ENCODE measurements at places on chromosomes 7 and 10. TPM values are rescaled to one million over a fixed set of nuclear protein-coding genes. Genes with fewer than 3 reads are reported as not detected.
A peak's percentile ranks its signal among the peaks of the same experiment; 100 is the strongest.

GRCh38 chr7:38178695-38179344 is 775 bp downstream of the STARD3NL start:
- DNase-seq, result no peak

DNA sequence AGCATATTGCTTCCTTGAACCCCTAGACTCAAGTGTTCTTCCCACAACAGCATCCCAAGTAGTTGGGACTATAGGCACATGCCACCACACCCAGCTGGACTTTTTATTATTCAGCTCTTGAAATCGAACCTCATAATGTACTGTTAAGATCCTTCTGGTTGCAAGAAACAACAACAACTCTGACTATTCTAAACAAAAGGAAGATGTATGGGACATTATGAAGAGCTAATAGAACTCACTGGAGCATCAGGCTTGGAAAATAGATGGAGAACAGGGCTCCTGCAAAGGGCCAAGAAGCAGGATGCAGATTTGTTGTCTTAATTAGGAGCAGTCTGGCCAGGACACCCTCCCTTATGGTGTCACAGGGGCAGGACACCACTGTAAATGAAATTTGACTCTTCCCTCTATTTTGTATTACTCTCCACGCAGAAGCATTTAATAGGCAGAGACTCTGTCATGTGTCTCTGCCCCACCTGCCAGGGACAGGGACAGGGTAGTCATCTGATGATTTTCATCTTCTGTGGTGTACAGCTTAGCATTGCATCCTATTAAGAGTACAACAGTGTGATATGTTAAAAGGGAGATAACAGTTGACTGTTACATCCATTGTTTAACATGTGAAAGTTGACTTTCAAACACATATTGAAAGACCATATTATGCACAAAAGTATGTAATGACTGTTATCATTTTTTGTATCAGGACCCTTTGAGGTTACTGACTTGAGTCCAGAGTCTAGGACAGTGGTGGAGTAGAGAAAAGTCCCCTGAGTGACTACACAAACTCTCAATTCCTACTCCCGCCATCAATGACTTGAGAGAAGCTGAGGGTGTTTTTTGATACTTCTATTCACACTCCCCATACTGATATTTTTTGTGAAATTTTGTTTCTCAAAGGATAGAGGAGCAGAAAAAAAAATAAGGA is 157.3 kb downstream of the LRRC4 start:
- no peak for DNase-seq

- no peak for DNase-seq
Measured at GRCh38 chr7:80999100-80999499, 80.2 kb upstream of the SEMA3C start.

PPP1R9A gene
- 47.9 TPM for total RNA-seq

GRCh38 chr7:84923348-84923747 is 263.5 kb downstream of the SEMA3D start:
- no peak for DNase-seq

SCART1 gene
- total RNA-seq, result 4.7 TPM

TMEM130 gene
- 5.7 TPM for total RNA-seq

UPK3B gene
- total RNA-seq, result 3.7 TPM

DNA sequence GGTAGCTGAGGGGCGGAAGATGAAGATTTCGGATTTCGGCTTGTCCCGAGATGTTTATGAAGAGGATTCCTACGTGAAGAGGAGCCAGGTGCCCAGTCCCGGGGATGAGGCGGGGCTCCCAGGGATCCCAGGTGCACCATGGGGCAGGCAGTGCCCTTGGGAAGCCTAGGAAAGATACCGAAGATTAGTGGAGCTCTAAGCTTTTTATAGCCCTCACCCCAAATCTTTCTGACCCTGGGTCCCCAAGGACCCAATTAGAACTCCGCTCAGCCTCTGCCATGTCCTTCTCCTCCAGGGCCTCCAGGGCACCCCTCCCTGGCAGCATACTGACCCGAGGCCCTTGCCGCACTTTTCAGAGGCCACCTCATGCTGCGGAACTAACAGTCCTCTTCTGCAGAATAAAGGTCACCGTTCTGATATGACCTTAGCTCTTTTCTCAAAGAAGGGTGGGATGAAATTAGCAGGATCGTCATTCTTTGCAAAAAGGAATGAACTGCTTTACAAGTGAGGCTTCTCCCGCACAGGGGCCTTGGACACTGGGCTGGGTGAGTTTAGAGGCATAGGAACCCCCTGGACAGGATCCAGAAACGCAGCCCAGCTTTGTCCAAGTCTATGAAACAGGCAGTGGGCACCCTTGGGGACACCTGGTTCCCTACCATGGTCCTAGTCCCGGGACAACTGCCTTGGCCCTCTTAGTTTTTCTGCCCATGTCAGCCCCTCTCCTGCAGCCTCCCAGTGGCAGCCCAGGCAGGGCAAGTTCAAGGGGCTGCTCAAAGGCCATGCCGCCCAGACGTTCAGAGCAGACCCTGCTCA is 17.9 kb upstream of the CSGALNACT2 start:
- DNase-seq, result no peak

DNA sequence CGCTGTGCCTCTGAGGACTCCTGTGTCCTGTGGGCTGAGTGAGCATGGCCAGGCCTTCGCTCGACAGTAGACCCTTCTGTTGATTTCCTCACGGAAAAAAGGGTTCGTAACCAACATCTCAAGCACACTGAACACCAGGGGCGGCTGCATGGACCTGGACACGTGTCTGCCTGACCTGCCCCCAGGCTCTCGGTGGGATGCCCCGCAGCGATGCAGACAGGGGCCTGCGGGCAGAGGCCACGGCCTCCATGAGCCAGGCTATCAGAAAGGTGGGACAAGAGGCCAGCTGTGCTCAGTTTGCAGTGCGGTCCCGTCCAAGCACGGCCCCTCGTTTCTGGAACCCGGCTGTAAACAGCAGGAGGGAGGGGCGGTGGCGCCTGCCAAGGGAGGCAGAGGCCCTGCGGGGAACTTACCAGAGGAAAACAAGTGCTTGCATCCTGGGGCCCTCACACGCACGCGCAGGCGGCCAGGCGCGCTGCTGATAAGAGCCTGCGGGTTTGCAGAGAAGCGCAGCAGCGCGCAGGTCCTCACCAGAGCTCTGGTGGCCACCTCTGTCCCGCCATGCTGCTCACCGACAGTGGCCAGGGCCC is 10.6 kb downstream of the GPR146 start:
- peak; percentile 89 for DNase-seq

- no peak for DNase-seq
Measured at GRCh38 chr7:117458977-117459583, 20.7 kb upstream of the CFTR start.

MYO1G gene
- total RNA-seq, result 8.8 TPM

DNA sequence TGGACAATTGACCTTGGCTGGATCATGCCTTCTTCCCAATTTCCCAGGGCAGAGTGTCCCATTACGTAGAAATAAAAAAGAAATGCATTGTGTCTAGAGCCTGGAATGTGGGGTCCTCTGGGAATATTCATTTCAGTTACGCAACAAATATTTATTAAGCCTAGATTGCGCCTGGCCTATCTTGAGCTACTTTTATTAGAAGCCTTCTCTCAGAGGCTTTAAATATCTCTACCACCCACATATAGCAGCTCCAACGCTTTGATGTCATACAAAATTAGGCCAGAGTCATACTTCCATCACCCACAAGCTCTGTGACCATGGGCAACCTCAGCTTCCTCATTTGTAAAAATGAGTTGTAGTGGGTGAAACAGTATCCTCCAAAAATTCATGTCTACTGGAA is 24.9 kb upstream of the CARD11 start:
- no peak for DNase-seq

- no peak for DNase-seq
Measured at GRCh38 chr7:93620057-93620456, 45.5 kb upstream of the CALCR start.

OR2A14 gene
- total RNA-seq, result not detected

DNA sequence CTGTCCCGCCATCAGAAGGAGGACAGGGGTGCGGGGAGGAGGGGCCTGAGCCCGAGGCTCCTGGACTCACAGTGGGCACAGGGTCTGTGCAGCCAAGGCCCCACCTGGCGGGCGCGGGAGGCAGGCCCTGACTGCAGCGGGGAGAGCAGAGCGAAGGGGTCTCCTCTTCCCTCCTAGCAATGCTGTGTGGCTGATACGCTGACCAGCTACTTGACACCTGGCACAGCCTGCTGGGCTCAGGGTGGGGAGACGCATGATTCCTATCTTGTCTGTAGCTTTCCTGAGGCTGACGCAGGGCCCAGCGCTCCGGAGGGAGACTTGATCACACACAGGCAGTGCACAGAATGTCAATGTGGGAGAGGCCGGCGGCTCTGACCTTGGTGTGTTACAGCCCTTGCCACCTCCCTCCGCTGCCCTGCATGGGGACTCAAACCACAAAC is 174.9 kb downstream of the ELFN1 start:
- DNase-seq, result peak; percentile 50

ACTL6B gene
- total RNA-seq, result not detected

GRCh38 chr7:139725077-139725476 is 52.7 kb downstream of the HIPK2 start:
- no peak for DNase-seq

MINPP1 gene
- 11.6 TPM for total RNA-seq

DNA sequence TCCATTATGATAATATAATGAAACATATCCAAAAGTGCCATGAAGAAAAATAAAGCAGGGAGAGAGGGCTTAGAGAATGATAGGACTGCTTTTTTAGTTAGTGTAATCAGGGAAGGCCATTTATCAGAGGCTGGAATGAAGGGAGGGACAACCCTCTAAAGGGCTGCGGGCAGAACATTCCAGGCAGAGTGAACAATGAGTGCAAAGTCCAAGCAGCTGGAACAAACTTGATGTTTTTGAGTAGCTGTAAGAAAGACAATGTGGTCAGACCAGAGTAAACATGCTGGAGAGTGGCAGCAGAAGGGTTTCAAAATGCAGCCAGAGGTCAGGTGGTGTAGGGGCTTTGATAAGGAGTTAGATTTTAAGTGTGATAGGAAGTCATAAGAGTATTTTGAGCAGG is 65.6 kb upstream of the CCDC6 start:
- no peak for DNase-seq

GRCh38 chr10:753530-753929 is 64.1 kb upstream of the DIP2C start:
- DNase-seq, result no peak

PTN gene
- 5.6 TPM for total RNA-seq

CPA5 gene
- not detected for total RNA-seq

FOXI2 gene
- 0.40 TPM for total RNA-seq

GRCh38 chr10:30836406-30836805 is 195.3 kb downstream of the ZNF438 start:
- no peak for DNase-seq

ACHE gene
- 0.94 TPM for total RNA-seq

TIMM23B gene
- total RNA-seq, result 26.0 TPM

ECHDC3 gene
- total RNA-seq, result 8.6 TPM

VSTM4 gene
- 16.4 TPM for total RNA-seq

UCMA gene
- not detected for total RNA-seq

EGR2 gene
- total RNA-seq, result 53.1 TPM

GRCh38 chr7:98681951-98682350 is 64.9 kb downstream of the NPTX2 start:
- no peak for DNase-seq

C10orf105 gene
- total RNA-seq, result 0.53 TPM

- DNase-seq, result no peak
Measured at GRCh38 chr10:108582387-108582786, 1340.9 kb downstream of the XPNPEP1 start.

GRCh38 chr7:80135309-80136104 is 876 bp downstream of the GNAI1 start:
- DNase-seq, result no peak

DNA sequence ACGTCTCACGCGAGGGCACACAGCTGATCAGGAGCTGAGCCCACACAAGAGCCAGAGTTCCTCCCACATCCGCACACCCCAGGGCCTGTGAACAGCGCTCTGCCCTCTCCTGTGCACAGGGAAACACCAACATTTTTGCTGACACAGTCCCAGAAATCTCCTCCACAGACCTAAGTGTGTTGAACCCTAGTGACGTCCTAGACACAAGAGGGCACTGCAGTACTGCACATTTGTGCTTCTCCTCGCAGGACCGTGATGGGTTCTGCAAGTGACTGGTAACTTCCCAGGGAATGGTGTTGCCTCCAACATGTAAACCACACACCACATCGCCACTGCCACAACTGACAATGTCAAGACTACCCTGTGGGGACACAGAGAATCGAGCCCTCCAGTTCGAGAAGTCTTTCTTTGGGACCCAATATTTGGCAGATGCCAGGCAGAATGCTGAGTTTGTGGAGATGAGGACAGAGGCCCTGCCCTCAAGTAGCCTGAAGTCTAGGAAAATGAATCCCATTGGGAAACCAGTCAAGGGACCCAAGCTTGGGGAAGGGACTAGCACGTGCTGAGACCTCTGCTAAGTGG is 170.3 kb downstream of the PAXIP1 start:
- no peak for DNase-seq

GRCh38 chr7:46664453-46664852 is 743.4 kb upstream of the IGFBP3 start:
- DNase-seq, result no peak

- DNase-seq, result no peak
Measured at GRCh38 chr7:23357190-23358093, 58.3 kb downstream of the MALSU1 start.

PRSS37 gene
- not detected for total RNA-seq

DNA sequence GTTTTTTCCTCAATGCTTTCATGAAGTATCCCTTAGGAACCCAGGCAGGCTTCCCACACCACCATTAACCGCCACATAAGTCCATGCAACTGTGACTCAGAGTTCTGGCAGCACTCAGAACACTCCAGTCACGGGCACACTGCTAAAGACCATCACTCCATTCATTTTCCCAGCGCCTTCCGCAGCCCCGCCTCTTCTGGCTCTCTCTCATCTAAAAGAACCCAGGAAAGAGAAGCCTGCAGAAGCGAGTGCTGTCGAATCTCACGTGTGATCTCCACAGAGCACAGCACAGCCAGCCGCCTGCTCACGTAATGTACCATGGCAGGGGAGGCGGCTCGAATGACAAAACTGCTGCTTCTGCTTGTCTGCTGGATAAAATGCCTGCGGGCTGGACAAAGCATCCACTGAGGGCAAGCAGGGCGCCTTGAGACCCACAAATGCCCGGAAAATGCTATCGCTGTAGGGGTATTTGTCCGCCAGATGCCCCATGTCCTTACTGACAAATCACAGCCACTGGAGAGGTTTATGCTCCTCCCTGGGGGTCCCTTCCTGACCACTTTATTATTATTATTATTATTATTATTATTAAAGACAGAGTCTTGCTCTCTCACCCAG is 1.8 kb downstream of the PSMG3 start:
- DNase-seq, result no peak

DNA sequence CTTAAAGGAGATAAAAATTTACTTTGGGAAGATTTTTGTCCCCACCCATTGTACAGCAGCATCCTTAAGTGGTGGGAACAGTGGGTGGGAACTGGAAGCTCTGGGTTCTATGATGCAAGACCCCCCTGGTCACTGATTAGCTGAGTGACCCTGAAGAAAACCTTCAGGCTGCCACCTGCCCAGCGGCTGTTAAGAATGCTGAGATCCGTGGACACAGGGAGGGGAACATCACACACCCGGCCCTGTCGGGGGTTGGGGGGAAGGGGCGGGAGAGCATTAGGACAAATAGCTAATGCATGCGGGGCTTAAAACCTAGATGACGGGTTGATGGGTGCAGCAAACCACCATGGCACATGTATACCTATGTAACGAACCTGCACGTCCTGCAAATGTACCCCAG is 14.5 kb downstream of the CARD11 start:
- DNase-seq, result no peak

GRCh38 chr10:79139124-79139835 is 70.5 kb downstream of the ZMIZ1 start:
- no peak for DNase-seq

ZNF479 gene
- total RNA-seq, result not detected

- DNase-seq, result no peak
Measured at GRCh38 chr7:127536394-127536691, 49.1 kb downstream of the GCC1 start.
